ENCODE measurements at places on chromosomes 2 and 18. TPM values are rescaled to one million over a fixed set of nuclear protein-coding genes. Genes with fewer than 3 reads are reported as not detected.

GRCh38 chr2:222442665-222443064 is 18.3 kb downstream of the SGPP2 start:
- DNase-seq, result no peak

DNA sequence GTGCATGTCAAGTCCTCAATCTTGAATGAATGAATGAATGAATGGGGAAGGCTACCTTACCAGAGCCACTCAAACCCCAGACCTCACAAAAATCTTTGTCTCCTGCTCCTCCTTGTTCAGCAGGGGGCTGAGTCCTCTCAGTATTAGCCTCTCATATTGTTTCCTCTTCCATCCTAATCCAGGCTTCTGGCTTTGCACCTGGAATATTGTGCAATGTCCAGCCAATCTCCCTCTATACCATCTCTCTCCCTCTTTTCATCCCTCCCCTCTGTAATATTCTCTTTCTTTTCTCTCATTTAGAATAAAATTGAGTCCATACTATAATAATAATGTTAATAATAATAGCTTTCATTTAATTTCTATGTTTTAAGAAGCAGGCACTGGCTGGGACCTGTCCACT is 34.3 kb downstream of the ARHGAP25 start:
- no peak for DNase-seq

GRCh38 chr2:133498662-133499585 is 69.3 kb downstream of the NCKAP5 start:
- no peak for DNase-seq

The DSC2 gene
- under 0.01 TPM for total RNA-seq

The DAW1 gene
- total RNA-seq, result not detected

- DNase-seq, result no peak
These were observed 12.4 kb upstream of the CRYGA start for GRCh38 chr2:208175840-208176153.

Measured in fibroblast of lung (primary cell).